ENCODE measurements at places on chromosomes 3 and 15.

DNA sequence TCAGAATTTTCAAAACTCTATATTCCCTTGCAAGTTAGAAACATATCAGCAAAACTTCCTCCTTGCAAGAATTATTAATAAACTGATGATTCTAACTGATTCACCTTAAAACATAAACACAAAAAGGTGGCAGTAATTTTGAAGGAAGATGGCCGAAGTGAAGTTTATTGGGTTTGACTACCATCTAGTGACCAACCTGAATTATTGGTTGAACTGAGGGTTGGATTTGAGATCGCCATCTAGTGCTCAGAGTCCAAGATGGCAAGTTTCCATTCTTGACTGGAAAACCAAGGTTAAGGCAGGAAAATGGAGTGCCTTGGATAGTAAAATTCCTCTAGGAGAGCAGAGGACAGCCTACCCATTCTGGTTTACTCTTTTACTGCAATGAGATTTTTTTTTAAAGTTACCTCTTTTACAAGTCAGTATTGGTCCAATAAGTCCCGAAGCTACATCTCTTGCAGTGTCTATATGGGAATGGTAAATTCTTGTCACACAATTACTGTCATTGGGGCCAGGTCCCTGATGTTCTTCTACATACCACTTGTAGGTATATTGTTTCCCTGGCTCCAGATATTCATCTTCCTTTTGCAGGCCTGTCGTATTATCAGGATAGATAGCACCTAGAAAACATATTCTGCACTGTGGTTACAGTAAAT, 51.6 kb upstream of the CP start:
- DNase-seq = peak; percentile 22

DNA sequence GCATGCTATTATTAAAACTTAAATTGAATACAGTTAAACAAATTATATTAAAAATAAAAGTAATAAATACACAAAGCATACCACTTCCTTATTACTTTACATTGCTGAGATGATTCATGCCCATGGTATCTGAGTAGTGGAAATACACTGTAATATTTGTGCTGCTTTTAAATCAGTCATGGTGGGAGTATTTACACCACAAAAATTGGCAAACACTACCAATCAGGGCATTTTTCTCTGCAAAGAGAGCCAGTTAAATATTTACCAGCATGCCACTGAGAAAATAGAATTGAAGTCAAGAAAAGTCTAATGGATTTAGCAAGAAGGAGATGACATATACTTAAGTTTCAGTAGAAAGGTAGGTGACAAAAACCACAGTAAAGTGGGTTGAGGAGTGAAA, 19.6 kb downstream of the PPARG start:
- no peak for DNase-seq

GRCh38 chr15:87720235-87720634, 536.3 kb downstream of the NTRK3 start:
- DNase-seq = no peak

GRCh38 chr3:73786998-73787397, 162.3 kb upstream of the PDZRN3 start:
- DNase-seq = no peak

DNA sequence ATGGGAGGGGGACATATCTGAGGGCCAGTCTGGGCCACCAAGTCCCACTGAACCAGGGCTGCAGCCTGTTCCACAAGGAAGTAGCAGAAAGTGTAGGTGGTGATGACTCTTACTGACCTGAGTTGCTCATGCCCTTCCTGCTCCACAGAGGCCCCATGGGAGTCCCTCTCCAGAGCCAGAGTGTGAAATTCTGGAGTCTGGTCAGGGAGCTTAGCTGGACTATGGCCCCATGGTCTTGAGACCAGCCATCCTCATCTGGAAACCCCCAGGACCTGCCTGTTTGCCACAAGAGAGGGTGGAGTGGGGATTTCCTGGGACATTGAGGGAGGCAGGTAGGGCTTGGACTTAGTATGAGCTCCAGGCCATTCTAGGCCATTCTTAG, 3.0 kb downstream of the SPINT1 start:
- DNase-seq = no peak

DNA sequence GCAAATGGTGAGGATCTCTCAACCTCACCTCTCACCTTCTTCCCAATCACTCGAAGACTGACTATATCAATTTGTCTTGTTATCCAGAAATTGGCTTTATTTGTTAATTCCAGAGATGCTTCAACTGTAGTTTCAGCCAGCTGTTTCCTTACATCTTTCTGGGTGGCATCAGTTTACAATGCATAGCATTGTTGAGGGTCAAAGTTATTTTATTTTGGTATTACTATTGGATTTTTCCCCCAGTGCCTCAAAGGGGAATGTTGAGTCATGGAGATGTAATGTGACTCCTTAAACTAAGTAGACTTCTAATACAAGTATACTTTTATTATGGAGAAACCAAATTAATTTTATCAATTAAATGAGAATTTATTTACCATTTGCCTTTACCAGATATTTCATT, 351.6 kb downstream of the TIGIT start:
- DNase-seq = no peak

DNA sequence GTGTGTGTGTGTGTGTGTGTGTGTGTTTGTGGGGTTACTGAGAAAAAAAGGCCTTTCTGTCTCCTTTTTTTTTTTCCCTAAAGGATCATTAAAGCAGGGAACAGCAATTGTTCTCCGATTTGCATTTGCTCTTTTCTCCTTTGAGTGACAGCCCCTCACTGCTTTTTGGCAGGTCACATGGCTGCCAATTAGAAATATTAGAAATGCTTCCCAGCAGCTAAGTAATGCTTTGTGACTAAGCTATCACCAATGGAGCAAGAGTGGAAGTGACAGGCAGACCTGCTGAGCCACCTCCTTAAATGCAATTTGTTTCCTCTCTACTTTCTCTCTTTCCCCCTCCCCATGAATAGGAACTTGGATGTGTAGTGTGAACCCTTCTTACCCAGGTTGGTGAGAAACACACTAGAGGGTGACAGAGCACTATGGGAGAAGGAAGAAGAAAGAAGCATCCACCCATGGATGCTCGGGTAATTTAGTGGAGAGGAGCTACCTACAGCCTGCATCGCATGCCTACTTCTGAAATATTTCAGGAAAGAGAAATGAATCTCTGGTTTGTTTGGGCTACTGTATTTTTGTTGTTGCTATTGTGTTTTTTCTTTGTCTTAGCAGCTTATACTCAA, 165.2 kb upstream of the PDZRN3 start:
- no peak for DNase-seq

DNA sequence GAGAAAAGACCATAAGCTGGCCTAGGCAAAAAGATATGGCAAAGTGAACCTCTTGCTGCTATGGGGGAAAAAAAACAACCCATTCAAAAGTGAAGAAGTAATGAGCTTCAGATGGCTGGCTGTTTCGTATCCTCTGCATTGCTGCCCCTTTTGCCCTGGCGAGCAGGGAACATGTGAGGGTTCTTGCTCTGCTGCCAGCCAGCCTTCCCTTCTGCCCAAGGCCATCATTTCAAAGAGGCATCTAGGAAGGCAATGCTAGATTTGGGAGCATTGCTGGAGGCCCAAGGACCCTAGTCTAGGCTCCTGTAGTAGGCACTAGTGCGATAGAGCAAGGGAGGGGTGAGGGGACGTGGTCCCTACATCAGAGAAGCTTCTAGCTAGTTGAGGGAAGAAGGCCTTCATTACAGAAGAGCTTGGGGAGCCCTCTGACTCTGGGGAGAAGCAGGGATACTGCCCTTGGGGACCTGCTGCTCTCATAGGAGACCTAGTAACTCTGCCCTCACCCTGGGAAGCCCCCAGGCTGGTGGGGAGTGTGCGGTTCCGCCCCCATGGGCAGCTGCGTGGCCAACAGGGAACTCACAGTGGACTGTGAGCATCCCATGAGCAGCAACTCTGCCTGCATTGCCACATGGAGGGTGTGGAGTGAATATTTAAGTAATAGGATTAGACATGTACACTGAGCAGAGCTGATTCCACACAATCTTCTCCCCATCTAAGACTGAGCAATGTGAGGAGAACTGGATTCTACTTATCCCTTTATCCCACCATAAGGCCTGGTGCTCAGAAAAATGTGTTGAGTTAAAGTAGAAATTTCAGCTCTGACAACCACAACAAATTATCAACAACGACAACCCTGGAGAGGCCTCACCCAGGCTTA, 21.3 kb downstream of the ITGA11 start:
- DNase-seq = no peak

- DNase-seq = no peak
Observed at GRCh38 chr3:24907106-24907505, 412.5 kb upstream of the THRB start.

- no peak for DNase-seq
Observed at GRCh38 chr3:131328721-131329120, 52.9 kb upstream of the NUDT16 start.

DNA sequence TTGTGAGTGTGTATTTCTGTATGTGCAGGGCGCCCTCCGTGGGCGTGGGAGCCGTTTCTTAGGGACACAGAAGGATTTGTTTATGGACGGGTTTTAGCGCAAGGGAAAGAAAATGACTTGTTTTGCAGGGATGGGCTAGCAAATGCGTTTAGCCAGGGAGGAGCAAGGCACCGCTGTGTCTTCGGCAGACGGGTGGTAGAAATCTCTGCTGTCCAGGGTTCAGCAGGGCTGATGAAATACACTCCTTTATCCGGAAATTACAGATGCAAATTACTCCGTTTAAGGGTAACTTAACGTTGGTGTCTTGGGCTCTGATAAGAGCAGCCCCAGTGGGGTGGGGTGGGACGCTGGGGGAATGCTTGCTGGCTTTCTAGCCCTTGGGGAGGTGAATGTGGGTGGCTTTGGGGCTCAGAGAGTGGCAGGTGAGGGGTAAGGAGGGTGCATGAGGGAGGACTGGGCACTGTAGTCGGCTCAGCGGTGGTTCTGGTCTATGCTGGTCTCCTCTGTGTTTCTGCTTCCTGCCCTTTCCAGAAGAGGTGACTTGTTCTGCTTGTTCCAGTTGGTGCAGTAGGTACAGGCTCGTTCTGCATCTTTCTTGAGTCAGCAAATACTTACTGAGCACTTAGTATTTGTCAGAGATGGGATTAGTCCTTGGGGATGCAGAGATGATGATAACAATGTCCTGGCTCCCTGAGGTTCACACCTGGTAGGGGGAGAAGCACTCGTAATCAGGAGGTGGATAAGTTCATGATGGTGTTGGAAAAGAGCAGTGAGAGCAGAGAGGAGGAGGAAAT, 954 bp downstream of the SV2B start:
- DNase-seq = no peak

GRCh38 chr15:22973286-22973685, 6.9 kb downstream of the CYFIP1 start:
- no peak for DNase-seq

GRCh38 chr3:62007036-62007435, 366.3 kb downstream of the FEZF2 start:
- DNase-seq = no peak

- DNase-seq = no peak
Observed at GRCh38 chr3:39387411-39387975, 4.3 kb downstream of the SLC25A38 start.

- no peak for DNase-seq
Observed at GRCh38 chr3:182315313-182315712, 478.0 kb upstream of the ATP11B start.

DNA sequence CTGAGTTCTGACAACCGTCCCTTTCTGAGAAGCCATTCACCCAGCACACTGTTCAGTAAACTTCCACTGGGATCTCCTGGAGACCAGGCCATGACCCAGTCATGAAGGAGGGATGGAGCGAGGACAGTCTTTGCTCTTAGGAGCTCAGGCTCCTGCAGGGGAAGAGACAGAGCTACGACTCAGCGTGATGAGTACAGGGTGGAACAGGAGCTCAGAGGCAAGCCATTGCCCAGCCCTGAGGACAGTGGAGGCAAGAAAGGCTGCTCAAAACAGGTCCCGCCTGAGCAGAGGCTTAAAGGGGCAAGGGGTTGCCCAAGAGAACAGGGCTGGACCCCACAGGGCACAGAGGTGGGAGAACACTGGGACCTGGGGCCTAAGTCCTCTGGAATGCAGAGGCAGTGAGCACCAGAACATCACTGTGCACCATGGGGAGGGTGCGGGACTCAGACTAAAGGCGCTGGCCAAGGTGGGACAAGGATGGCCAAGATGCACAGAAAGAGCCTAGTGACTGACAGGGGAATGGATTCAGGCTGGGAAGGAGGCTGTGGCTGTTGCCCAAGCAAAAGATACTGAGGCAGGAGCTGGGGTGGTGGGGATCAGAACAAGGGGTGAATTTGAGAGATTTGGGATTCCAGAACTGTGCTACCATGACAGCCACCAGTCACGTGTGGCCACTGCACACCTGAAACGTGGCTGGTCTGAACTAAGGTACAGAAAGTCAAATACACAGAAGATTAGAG, 25.8 kb downstream of the TMEM43 start:
- no peak for DNase-seq

- DNase-seq = no peak
Observed at GRCh38 chr3:172751175-172751704, 714 bp downstream of the ECT2 start.

- no peak for DNase-seq
Observed at GRCh38 chr3:36542186-36542585, 161.9 kb downstream of the STAC start.

GRCh38 chr3:77096966-77097890, 57.3 kb downstream of the ROBO2 start:
- no peak for DNase-seq

DNA sequence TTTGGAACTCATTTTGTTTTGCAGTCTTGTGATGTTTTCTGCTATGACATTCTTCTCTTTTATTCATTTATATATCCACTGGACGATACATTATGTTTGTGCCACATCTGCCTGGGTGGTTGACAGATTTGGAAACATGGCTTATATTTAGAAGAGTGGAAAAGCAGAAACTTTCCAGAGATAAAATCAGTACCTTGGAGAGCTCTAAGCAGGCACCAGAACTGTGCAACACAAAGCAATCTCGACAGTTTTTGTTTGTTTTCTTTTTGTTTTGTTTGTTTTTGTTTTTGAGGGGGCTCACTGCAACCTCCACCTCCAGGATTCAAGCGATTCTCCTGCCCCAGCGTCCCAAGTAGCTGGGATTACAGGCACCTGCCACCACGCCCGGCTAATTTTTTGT, 45.5 kb downstream of the SYN2 start:
- no peak for DNase-seq

GRCh38 chr3:173826416-173826815, 428.9 kb downstream of the NLGN1 start:
- no peak for DNase-seq

- DNase-seq = no peak
Observed at GRCh38 chr3:147413686-147414389, 4.7 kb downstream of the ZIC1 start.

DNA sequence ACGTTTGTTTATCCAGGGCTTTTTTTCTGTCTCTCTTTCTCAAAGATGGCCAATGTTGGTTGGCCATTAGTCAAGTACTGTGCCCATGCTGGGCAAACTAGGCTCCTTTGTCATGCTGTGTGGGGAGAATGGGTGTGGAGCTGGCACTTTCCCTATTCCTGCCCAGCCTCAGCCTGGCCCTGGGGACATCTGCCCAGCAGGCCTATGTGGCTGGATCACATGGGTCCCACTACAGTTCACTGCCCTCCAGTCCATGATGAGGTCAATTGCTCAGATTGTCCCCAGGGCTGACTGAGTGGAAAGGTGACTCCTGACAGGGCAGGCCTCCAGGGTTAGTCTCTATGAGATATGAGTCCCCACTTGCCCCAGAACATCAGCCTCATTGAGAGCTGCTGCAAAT, 54.4 kb upstream of the HERC1 start:
- no peak for DNase-seq

All from GM18507 (cell line).